Large intestine (tissue), 12 donors: ENCODE measurements at places on chromosomes 6 and 20. TPM values are rescaled to one million over a fixed set of nuclear protein-coding genes. Genes with fewer than 3 reads are reported as not detected.

Gene BPIFB1
- polyA plus RNA-seq: not detected

Gene NKX2-4
- not detected for polyA plus RNA-seq

Gene MTFR2
- polyA plus RNA-seq: 2.4 TPM

Gene KCNQ5
- 3.4 TPM for polyA plus RNA-seq

Gene NKAIN2
- polyA plus RNA-seq: 1.3 TPM

Gene TFAP2C
- 0.06 TPM for polyA plus RNA-seq

GRCh38 chr6:34068462-34069044 is 77.3 kb downstream of the GRM4 start:
- H3K27me3 ChIP-seq: peaks cover 28% of the 10 kb centered on the region
- H3K4me1 ChIP-seq: no peaks in the 10 kb centered on the region
- no peak for DNase-seq

- peaks cover 10% of the 10 kb centered on the region for H3K36me3 ChIP-seq
Observed at GRCh38 chr20:16313917-16314316, 259.3 kb downstream of the KIF16B start.

- no peak overlapping the region for H3K27ac ChIP-seq
- H3K4me1 ChIP-seq: no peaks in the 10 kb centered on the region
- no peak overlapping the region for H3K4me3 ChIP-seq
- DNase-seq: no peak
- H3K27me3 ChIP-seq: no peaks in the 10 kb centered on the region
Observed at GRCh38 chr6:118864341-118865099, 29.4 kb upstream of the ASF1A start.

GRCh38 chr6:99282479-99283062 is 66.9 kb downstream of the FAXC start:
- H3K27ac ChIP-seq: no peak overlapping the region
- no peaks in the 10 kb centered on the region for H3K4me1 ChIP-seq
- no peak for DNase-seq
- H3K4me3 ChIP-seq: no peak overlapping the region
- no peaks in the 10 kb centered on the region for H3K27me3 ChIP-seq
- no peaks in the 10 kb centered on the region for H3K36me3 ChIP-seq

DNA sequence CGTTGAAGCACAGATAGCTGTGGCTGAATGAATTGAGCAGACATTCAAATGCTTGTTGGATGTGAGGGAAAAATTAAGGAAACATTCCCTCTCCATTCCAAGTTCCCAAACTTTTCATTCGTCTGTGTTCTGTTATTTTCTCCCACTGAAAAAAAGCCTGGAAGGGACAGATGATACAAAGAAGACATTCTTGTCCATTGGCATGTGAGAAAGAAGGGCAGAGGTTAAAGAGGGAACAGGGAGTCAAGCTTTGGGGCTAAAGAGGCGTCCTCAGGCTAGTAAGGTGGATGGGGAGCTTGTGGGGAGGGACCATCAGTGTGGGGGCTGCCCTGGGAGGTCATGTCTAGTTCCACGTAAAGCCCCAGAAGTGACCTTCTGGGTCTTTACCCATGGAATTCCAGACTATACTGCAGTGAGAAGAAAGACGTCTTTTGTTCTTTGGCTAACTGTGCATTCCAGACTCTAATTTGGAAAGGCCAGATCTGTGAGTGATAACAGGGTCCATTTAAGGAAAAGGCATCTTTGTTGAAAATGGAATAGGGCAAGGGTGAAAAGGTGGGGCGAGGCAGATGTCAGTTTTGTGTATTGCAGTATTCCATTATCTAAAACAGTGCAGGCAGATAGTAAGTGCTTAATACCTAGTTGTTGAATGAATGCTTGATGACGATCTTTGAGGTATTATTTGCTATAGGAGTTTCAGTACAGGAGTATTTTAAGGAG is 117.5 kb downstream of the SOX4 start:
- no peaks in the 10 kb centered on the region for H3K27me3 ChIP-seq
- no peaks in the 10 kb centered on the region for H3K4me1 ChIP-seq
- peak; percentile 12 for DNase-seq
- no peaks in the 10 kb centered on the region for H3K36me3 ChIP-seq
- H3K4me3 ChIP-seq: no peak overlapping the region

DNA sequence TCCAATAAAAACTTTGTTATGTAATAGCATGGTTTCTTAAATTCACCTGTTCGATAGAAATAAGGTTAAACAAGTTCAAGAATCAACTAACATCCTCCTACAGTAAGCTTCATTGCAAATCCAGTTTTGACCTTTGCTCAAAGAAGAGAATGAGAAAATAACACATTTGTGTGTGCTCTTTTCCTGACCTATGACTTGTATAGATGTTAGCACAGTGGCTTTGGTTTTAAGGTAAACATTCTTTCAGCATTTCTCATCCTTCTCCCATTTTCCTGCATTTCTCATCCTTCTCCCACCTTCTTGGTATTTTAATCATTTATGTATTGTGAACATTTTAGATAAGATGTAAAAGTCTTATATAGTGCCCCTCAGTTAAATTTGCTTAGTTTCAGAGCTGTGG is 73.9 kb downstream of the PLCB1 start:
- H3K27me3 ChIP-seq: no peaks in the 10 kb centered on the region
- no peaks in the 10 kb centered on the region for H3K4me1 ChIP-seq
- DNase-seq: no peak
- H3K27ac ChIP-seq: no peak overlapping the region
- H3K36me3 ChIP-seq: no peaks in the 10 kb centered on the region

- no peaks in the 10 kb centered on the region for H3K36me3 ChIP-seq
- H3K27ac ChIP-seq: no peak overlapping the region
- no peaks in the 10 kb centered on the region for H3K4me1 ChIP-seq
- DNase-seq: no peak
Observed at GRCh38 chr20:2705931-2706645, 13.5 kb downstream of the EBF4 start.
